ENCODE measurements at places on chromosomes 3 and 15.
A peak's percentile ranks its signal among the peaks of the same experiment; 100 is the strongest.

DNA sequence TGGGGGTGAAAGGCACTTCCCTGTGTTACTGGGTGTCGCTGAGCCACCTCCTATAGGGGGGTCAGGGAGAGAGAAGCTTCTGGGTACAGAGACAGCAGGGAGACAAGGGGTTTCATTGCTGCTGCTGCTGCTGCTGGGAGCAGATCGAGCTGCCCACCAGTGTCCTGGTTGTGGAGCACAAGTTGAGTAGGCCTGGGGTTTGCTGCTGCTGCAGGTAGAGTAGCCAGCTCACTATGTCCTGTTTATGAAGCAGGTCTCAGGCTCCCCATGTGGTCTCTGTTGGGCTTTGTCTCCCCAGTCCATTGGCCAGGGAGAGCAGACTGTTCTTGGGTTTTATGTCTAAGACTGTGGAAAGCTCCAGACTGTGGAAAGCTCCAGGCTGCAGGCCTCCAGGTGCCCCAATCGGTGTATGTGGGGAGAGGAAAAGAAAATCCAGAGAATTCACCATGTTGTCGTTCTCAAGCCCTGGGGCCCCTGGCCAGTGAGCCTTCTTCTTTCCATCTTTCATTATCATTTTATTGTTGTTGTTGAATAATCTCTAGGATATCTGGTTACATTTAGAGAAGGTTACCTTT lies 157.8 kb downstream of the ADAMTS17 start:
- no peak for DNase-seq

DNA sequence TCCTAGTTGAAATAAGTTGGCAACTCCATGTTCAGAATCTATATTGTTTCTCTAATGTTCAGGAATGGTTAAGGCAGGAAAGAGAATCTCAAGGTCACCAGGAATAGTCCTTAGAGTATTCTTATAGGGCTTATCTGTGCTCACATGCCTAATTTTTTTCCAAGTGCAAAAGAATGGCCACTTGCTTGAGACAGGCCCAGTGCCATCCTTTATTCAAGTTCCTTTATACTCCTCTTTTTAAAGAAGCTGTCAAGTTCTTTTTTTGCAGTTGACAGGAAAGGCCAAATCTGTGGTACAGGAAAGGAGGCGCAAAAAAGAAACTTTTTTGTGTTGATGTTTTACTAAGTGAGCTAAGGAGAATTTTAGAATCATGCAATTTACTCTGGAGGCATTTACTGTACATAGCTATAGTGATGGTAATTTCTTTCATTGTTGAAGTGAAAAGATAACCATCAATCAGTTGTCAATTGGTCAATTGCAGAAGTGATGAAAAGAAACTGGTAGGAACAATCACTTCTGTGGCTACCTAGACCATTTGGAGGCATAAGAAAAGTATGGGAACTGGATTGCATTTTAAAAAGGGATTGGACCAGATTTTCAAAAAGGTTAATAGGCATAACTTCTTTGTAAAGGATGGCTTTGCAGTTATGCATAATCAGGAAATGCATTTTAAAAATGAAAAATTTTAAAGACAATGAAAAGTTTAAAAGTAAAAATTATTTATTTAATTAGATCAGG lies 102.5 kb upstream of the SOX2 start:
- no peak for DNase-seq

- DNase-seq: no peak
Measured at GRCh38 chr3:161740421-161740820, 243.8 kb downstream of the OTOL1 start.

DNA sequence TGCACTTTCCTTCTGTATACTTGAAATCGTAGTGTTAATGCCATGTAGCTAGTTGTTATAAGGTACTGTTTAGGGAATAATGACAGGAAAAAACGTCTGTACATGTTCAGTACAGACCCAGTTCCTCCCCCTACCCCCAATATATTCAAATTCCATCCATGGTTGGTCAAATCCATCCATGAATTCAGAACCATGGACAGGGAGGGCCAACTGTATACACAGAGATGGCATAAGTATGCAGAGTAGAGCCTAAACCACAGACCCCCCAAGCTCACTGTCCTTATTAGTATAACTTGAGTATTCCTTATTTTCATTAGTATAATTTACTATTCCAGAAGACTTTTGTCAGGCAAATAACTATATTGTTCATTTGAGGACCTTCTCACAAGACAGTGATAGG lies 51.2 kb upstream of the ADAMTS17 start:
- DNase-seq: no peak

DNA sequence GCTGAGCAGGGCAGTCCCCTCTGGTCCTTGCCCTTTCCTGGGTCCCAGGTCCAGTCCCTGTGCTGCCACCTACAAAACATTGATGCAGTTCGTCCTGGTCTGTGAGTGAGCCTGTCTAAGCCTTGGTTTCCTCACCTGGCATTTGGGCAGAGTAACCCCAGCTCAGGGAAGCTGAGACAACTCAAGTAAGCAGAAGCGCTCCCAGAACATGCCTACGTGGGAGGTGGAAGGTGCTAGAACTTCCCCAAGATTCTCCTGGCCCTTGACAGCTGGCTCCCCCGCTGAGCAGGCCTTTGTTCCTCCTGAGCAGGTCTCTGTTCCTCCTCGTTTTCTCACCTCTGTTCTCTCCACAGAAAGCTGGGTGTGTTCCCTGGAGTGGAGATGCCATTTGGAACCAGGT lies 30.5 kb downstream of the PRR20G start:
- no peak for DNase-seq

DNA sequence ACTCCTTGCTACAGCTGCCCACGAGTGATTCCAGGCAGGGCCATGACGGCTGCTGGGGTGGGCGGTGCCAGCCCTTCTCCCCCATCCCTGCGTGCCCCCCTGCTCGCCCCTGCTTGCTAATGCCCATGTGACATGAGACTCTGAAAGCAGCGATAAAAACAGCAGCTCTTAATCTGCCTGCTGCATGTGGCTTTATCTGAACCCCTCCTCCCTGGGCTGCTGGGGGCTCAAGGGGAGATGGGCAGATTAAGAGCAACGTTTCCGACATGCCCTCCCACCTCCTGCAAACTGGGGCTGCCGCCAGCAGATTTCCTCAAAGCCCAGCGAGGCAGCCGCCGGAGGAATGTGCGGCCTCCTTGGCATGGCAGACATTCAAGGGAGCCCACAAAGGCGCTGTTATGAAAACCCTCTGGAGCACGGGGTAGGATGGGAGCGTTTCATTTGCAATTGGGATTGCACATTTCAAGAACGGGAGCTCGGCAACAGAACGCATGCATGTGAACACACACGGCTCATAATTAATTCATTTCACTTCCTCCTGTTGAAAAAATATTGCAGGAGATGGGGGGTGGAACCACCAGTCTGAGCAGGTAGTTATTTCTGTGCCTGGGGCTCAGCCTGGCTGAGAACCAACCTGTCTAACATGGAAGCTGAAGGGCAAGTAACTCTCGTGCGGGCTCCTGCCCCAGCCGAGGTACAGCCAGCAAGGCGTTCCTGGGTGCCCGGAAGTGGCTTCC lies 504.2 kb upstream of the PROK2 start:
- DNase-seq: peak; percentile 85

GRCh38 chr3:10344147-10344943 lies 23.4 kb upstream of the SEC13 start:
- peak; percentile 58 for DNase-seq

DNA sequence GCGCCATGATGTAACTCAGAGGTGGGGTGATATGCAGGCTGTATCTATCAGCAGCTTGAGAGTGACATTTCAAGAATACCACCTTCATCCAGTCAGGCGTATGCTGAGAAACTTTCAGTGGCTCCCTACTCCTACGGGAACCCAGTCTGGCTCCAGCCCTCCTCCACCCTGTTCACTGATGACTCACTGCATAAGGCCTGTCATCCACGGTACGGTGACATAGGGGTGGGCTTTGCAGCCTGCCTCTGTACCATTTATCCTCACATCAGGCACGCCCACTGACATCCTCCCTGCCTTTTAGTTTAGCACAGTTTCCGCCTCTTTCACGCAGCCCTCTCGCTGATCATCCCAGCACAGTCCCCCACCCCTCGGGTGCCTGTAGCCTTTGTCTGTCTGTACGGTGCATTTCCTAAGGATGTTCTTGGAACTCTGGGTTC lies 11.7 kb downstream of the PXYLP1 start:
- DNase-seq: no peak

DNA sequence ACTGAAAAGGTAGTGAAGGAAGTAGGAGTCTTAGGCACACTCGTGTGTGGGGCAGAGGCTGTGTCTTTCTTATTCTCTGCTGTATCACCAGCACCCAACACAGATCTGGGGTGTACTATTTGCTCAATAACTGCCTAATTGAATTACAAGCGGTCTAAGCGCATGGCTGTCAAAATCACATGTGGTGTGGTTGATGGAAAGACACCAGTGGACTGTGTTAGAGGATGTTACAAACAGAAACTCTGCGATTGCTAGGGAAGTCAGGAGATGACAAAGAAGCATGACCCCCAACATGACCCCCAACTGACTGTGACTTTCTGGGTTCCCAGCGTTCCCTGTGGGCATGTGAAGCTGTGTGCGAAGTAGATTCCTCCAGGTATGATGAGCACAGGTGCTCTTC lies 32.0 kb downstream of the ATG7 start:
- DNase-seq: no peak

DNA sequence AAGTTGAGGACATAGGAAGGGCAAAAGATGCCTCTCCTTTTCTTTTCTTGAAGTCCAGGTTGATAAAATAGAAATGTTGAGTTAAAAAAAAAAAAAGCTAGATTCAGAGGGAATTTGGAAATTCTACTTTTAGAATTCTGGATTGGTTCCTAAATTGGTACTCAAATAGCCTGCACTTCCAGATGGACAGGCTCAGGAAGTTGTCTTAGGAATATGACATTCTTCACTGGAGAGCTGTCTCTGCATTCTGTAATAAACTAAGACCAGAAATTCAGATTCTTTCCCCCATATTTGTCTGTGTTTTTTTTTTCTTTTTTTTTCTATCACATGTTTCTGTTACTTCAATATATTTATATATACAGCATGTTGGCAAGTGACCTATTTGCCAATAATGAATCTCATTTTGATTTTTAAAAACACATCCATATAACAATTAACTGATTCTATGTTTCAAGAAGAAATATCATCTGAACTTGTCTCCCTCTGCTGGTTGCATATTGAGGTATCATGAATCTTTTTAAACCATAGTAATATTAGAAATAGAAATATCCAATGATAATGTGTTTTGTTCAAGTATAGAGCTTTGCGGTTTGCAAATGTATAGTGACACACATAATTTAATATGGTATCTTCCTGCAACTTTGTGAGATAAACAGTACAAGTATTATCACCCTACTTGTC lies 8.5 kb upstream of the LSAMP start:
- no peak for DNase-seq

DNA sequence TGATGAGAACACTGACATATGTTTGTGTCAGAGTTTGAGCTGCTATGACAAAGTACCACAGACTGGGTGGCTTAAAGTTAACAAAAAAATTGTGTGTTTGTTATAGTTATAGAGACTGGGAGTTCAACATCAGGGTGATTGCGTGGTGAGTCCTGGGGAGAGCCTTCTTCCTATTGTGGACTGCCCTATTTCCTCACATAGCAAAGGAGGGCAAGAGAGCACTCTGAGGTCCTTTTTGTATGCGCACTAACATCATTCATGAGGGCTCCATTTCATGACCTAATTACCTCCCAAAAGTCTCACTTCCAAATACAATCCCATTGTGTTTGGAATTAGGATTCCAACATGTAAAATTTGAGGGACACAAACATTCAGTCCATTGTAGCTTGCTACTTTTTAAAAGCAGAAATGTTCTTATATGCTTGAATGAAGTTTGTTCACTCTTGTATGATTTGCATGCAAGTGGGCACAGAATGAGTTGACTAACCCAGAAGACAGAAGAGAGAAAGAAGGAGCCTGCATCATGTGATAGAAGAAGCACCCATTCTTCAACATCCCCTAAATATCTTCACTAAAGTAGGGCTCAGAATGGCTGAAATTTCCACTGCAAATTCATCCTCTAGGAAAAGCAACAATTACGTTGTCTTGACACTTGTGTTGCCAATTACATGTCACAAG lies 18.9 kb upstream of the ALCAM start:
- no peak for DNase-seq

- no peak for DNase-seq
Measured at GRCh38 chr3:14166877-14167603, 11.4 kb downstream of the XPC start.

- no peak for DNase-seq
Measured at GRCh38 chr15:82963471-82964341, 11.2 kb upstream of the HOMER2 start.

GRCh38 chr15:78840661-78841375 lies 29.6 kb upstream of the ADAMTS7 start:
- DNase-seq: peak; percentile 94

DNA sequence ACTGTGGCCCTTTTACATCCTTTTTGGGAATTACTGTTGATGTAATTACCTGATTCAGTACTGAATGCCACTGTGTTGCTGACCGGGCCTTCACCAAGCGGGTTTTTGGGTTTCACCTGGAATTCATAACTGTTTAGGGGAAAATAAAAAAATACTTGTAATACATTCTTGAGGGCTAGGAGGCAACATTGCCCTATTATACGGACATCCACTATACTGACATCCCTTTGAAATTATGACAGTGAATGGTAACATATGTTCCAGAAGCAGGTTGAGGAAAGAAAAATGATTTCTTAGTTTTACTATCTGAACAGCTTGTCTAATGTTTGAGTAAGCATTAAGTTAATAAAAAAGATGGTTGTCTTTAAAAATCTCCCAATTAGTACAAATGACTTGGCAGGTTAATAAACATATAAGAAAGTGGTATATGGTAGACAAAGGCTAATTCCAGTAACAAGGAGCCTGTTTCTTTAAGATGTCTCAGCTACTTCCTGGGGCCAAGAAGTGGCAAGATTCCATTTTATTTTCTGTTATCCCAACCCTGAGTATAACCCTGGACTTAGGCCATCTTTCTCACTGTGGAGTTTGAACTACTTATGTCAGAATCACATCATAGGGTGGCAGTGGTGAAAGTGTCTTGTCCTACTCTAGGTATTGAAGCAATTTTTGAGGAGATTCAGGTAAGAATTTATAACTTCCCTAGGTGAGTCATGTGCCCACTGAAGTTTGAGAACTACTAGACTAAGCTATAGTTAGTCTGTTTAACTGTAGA lies 45.5 kb downstream of the TFG start:
- DNase-seq: no peak

All from KBM-7 (cell line).